ENCODE measurements at places on chromosomes 4 and X. TPM values are rescaled to one million over a fixed set of nuclear protein-coding genes. Genes with fewer than 3 reads are reported as not detected.

The FABP2 gene
- not detected for total RNA-seq

The TBC1D9 gene
- total RNA-seq = not detected

The COX7B2 gene
- total RNA-seq = not detected

The MAGEA9B gene
- total RNA-seq = not detected

The UGT2A1 gene
- not detected for total RNA-seq

The CHST7 gene
- 5.9 TPM for total RNA-seq

The PRSS48 gene
- not detected for total RNA-seq

The GPC4 gene
- total RNA-seq = not detected

GRCh38 chrX:39195156-39195555 is 393.9 kb downstream of the MID1IP1 start:
- no peak overlapping the region for H3K4me3 ChIP-seq
- H3K27ac ChIP-seq = peak overlapping the region; percentile 56
- peaks cover 4% of the 10 kb centered on the region for H3K36me3 ChIP-seq
- DNase-seq = no peak
- peaks cover 40% of the 10 kb centered on the region for H3K4me1 ChIP-seq
- H3K27me3 ChIP-seq = no peaks in the 10 kb centered on the region

DNA sequence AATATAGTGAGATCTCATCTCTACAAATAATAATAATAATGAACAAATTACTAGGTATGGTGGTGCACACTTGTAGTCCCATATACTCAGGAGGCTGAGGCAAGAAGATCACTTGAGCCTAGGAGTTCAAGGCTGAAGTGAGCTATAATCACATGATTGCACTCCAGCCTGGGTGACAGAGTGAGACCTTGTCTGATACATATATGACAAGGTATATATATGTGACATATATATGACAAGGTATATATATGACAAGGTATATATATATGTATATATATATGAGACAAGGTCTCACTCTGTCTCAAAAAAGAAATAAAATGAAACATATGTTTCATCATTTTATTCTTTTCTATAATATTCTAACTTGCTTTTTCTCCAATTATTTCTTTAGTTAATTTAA is 278.1 kb upstream of the TET2 start:
- no peaks in the 10 kb centered on the region for H3K4me1 ChIP-seq
- peaks cover 13% of the 10 kb centered on the region for H3K27me3 ChIP-seq
- H3K4me3 ChIP-seq = no peak overlapping the region
- no peak overlapping the region for H3K27ac ChIP-seq
- DNase-seq = no peak

GRCh38 chrX:19065535-19065934 is 56.7 kb downstream of the ADGRG2 start:
- H3K4me1 ChIP-seq = no peaks in the 10 kb centered on the region
- H3K4me3 ChIP-seq = no peak overlapping the region
- no peaks in the 10 kb centered on the region for H3K36me3 ChIP-seq
- no peak for DNase-seq
- H3K27ac ChIP-seq = no peak overlapping the region

- no peaks in the 10 kb centered on the region for H3K36me3 ChIP-seq
- H3K4me1 ChIP-seq = peaks cover 5% of the 10 kb centered on the region
- H3K27me3 ChIP-seq = no peaks in the 10 kb centered on the region
- no peak for DNase-seq
- no peak overlapping the region for H3K27ac ChIP-seq
These were observed 49.6 kb downstream of the KLF8 start for GRCh38 chrX:56281789-56282188.

DNA sequence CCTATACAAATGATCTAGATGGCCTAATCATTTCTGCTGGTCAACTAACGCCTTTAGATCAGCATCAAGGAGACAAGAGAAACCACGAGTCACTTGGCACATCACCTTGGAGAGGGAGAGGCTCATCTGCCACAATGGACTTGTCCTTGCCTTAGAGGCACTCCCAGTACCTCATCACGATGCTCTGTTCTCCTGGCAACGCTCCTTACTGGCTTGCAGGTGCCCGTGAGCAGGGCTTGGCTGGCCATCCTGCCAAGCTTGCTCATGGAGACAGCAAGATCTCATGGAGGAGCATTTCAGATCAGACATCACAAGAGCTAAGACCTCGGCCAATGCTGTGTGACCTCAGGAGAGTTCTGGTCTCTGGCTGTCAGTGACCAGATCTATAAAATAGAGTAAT is 2.7 kb upstream of the SMIM20 start:
- H3K4me1 ChIP-seq = peaks cover 19% of the 10 kb centered on the region
- H3K36me3 ChIP-seq = peaks cover 5% of the 10 kb centered on the region
- DNase-seq = no peak
- no peaks in the 10 kb centered on the region for H3K27me3 ChIP-seq
- no peak overlapping the region for H3K4me3 ChIP-seq

DNA sequence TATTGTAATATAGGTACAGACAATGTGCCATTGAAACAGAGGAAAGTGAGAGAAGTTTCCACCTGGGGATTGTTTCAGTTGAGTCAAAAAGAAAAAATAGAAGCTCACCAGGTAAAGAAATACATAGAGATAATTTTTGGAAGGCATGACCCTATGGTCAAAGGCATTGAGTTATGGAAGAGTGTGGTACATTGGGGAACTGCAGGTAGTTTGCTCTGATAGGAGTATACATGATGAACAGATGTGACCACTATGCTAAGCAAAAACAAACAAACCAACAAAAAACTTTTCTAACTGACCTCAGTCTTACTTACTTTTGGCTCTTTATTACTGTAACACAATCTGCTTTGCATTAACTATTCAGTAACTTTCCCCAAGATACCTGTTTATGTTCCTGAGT is 85.9 kb downstream of the UGT8 start:
- no peak for DNase-seq
- no peak overlapping the region for H3K27ac ChIP-seq
- no peaks in the 10 kb centered on the region for H3K36me3 ChIP-seq

DNA sequence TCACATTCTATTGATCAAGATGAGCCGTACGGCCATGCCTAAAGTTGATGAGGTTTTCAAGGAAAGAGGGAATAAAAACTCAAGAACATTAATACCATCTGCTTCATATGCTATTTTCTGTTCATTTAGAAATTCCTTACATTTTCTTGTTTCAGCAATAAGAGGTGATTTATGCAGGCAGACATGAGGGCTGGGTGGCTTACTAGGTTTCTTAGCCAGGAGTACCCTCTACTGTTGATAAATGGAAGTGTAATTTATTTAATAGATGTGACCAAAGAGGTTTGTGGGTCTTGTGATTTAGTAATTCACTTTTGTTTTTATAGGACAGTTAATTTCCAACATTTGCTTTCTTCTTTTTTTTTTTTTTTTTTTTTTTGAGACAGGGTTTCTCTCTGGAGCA is 6.4 kb upstream of the SMIM9 start:
- no peak for DNase-seq
- H3K27ac ChIP-seq = no peak overlapping the region
- no peak overlapping the region for H3K4me3 ChIP-seq
- H3K27me3 ChIP-seq = no peaks in the 10 kb centered on the region
- no peaks in the 10 kb centered on the region for H3K36me3 ChIP-seq

- no peak for DNase-seq
- H3K27ac ChIP-seq = no peak overlapping the region
- peaks cover 7% of the 10 kb centered on the region for H3K4me1 ChIP-seq
- H3K27me3 ChIP-seq = no peaks in the 10 kb centered on the region
- H3K36me3 ChIP-seq = peaks cover 8% of the 10 kb centered on the region
These were observed 123.3 kb downstream of the KLHL8 start for GRCh38 chr4:87097075-87097474.

DNA sequence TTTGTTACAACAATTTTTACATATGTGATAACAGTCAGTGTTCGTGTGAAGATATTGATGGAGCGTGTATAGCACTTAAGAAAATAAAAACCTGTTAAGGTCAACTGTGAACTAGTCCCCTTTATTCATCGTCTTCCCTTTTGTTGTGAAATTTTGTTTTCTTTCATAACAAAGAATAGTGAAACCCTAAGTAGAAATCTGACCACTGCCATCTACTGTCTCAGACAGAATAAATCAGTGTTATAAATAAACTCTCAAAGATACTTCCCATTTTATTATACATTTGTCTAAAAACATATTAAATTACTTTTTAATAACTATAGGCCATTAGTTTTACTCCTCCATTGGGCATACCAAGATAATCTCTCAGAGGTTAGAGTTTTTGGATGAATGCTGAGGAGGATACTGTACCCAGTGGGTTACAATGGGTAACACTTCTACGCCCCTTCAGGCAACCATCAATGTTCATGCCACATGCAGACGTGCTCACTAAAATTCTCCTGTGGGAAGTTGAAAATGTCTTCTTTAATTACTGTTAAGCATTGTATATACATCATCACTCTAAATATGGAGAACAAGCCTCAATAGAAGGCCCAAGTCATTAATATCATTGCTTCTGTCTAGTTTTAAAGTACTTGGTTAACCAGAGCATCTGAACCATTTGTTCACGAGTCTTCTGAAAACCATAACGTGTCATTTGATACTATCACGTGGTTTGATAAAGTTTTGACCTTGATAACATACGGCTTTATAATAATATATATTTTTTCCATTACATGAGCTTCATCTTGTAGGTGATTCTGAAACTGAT is 171.2 kb downstream of the TMA16 start:
- no peaks in the 10 kb centered on the region for H3K27me3 ChIP-seq
- no peak for DNase-seq
- H3K4me3 ChIP-seq = no peak overlapping the region
- no peaks in the 10 kb centered on the region for H3K36me3 ChIP-seq
- no peaks in the 10 kb centered on the region for H3K4me1 ChIP-seq
- H3K27ac ChIP-seq = no peak overlapping the region

DNA sequence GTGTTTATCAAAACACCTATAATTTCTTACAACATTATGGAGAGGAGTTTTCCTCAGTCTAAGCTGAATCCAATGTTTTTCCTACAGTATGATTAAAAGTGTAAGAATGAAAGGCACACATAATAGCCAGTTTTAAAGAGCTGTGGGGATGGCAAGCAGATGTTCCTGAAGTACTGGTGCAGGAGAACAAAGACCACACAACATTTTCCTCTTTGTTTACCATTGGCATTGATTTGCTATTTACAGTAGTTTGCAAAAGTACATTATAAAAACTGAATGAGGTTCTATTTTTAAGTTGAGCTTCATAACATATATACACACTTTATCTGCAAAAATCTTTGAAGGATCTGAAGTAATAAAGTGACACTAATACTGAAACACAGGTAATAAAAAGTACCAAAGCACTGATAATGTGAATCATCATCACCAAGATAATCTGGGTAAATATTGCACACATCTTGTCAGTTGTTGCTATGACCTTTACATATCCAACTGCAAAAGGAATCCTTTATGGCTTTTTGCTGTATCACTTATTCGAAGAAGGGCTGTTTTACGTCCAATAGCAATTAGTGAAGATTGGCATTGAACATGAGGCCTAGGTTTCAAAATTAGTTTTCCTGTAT is 22.5 kb downstream of the TCEAL1 start:
- no peak overlapping the region for H3K4me3 ChIP-seq
- no peak overlapping the region for H3K27ac ChIP-seq
- peaks cover 2% of the 10 kb centered on the region for H3K4me1 ChIP-seq
- peaks cover 6% of the 10 kb centered on the region for H3K27me3 ChIP-seq
- DNase-seq = no peak

DNA sequence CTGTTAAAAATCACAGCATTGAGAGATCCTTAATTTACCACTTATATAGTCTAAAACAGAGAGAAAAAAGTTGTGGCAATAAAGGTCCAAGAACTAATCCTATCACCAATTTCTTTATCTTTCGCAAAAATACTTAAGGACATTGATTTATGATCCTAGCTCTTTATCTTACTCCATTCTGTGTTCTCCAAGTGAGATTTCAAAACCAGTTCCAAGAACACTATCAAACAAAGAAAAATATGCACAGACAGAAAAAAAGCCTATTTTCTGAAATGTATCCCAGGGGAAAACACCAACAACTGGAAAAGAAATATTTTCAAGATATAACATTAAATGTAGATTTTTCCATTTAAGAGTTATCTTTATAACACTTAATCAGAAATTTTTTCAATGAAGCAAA is 172.8 kb downstream of the APBB2 start:
- H3K27ac ChIP-seq = no peak overlapping the region
- no peak overlapping the region for H3K4me3 ChIP-seq
- DNase-seq = no peak
- peaks cover 2% of the 10 kb centered on the region for H3K27me3 ChIP-seq
